ENCODE measurements at places on chromosomes 3 and 15. TPM values are rescaled to one million over a fixed set of nuclear protein-coding genes. Genes with fewer than 3 reads are reported as not detected.

- no peaks in the 10 kb centered on the region for H3K36me3 ChIP-seq
- no peak for DNase-seq
- H3K27me3 ChIP-seq: no peaks in the 10 kb centered on the region
Observed at GRCh38 chr3:146195030-146195429, 34.0 kb upstream of the PLOD2 start.

- H3K27ac ChIP-seq: no peak overlapping the region
- peaks cover 49% of the 10 kb centered on the region for H3K36me3 ChIP-seq
- no peak for DNase-seq
- H3K4me3 ChIP-seq: no peak overlapping the region
Observed at GRCh38 chr15:75508840-75509532, 57.5 kb upstream of the SIN3A start.

SH3GL3 gene
- not detected for polyA plus RNA-seq

DNA sequence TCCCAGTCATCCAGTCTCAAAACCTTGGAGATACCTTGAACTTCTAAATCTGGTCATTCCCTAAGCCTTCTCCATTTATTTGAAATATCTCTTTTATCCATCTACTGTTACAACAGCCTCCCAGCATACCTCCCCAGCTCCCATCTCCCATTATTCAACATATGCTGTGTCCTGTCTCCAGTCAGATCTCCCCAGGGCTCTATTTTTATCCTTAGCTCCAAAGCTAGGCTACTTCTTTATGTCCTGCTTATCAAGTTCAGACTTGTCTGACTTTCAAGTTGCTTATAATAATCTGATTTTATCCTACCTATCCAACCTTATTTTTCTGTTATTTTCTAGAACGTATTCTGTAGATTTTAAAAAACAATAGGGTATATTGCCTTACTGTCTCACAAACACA is 44.2 kb downstream of the IQGAP1 start:
- peaks cover 5% of the 10 kb centered on the region for H3K4me1 ChIP-seq
- H3K4me3 ChIP-seq: no peak overlapping the region
- H3K27ac ChIP-seq: no peak overlapping the region
- DNase-seq: no peak

DNA sequence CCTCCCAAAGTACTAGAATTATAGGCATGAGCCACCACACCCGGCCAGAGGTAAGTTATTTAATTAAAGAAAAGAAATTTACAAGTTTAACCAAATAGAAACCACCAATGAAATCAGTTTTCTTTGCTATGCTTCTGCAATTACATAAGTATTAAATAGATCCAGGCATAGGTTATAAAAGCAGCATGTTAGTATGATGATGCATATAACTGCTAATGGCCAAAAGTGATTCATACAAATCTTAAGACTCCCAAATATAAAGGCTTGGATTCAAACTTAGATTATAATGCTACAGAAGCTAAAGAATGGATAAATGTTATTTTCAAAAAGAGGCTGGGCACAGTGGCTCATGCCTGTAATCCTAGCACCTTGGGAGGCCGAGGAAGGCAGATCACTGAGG is 32.8 kb upstream of the HDC start:
- no peaks in the 10 kb centered on the region for H3K27me3 ChIP-seq
- no peak overlapping the region for H3K27ac ChIP-seq
- H3K36me3 ChIP-seq: peaks cover 7% of the 10 kb centered on the region
- H3K4me1 ChIP-seq: no peaks in the 10 kb centered on the region
- H3K4me3 ChIP-seq: no peak overlapping the region

DNA sequence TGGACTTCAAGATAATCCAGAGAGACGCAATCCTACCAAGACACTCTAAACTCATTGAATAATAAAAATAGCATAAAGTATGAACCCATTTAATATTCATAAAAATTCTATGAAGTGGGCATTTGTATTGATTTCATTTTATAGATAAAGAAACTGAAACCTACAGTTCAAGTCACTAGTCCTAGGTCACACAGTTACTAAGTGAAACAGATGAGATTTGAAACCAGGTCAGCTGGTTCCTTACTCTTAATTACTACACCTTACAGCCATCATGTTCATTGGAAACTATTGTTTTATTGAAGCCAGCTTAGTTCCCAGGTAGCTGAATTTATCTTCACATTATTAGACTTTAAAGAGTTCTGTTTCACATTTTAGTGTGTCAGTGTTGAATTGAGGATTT is 158.7 kb downstream of the EPHA3 start:
- no peaks in the 10 kb centered on the region for H3K27me3 ChIP-seq
- no peaks in the 10 kb centered on the region for H3K36me3 ChIP-seq
- H3K27ac ChIP-seq: no peak overlapping the region
- no peak overlapping the region for H3K4me3 ChIP-seq
- no peaks in the 10 kb centered on the region for H3K4me1 ChIP-seq
- no peak for DNase-seq

DNA sequence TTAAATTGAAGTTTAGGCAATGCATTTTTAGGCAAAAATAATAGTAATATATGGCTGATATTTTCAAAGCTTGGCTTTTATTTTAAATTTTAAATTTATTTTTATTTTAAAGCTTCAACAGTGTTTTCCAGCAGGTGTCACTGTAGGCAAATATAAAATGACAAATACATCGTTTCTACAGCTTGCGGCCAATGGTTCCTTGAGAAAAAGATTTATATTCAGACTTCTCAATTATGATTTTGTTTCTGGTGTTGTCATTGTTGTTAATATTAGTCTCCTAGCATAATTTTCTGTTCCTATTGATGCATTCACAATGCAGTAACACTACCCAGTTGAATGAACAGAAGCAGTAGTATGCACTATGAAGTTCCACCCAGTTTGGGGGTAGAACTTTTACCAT is 220.7 kb upstream of the DNAJC19 start:
- no peak for DNase-seq
- H3K27me3 ChIP-seq: no peaks in the 10 kb centered on the region
- no peak overlapping the region for H3K27ac ChIP-seq
- H3K4me3 ChIP-seq: no peak overlapping the region
